ENCODE measurements at places on chromosomes 6 and 20.

DNA sequence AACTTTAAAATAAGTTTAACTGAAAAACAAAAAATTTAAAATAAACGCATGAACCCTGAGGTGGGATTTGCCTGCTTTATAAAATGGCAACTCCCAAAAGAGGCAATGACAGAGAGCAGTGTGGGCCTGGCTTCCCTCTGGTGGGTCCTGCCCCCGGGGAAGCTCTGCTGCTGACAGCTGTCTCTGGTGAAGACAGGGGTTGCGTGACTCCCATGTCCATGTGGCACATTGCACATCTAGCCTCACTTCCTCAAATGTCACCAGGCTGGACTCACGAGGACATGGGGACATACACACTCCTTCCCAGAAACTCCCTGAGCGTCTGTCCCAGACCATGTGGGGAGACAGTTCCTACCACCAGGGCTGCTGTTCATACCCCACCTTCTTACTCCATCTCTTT, 66.2 kb downstream of the ABHD12 start:
- DNase-seq, result no peak

- no peak for DNase-seq
These were observed 113.0 kb downstream of the EDN3 start for GRCh38 chr20:59413326-59413865.

DNA sequence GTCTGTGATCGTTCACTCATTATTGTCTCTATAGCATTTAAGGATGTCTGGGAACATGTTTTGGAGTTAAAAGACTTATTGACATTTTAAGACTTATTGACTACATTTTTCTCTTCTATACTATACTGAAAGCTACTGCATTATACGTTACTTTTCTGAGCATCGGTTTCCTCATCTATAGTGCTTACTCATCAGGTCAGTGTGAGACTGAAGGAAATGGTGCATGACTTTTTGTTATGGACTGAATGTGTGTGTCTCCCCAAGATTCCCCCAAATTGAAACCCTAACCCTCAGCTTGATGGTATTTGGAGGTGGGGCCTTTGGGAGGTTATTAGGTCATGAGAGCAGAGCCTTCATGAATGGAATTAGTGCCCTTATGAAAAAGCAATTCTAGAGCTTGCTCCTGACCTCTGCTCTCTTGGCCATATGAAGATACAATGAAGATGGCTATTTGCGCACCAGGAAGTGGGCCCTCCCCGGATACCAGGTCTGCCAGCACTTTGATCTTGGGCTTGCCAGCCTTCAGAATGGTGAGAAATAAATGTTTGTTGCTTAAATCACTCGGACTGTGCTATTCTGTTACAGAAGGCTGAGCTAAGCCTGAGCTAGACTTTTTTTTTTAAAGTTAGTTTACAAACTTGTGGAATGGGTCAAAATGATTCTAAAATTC, 243.7 kb upstream of the RREB1 start:
- no peak for DNase-seq

- DNase-seq, result peak; percentile 69
These were observed 14.3 kb upstream of the SPAG4 start for GRCh38 chr20:35600993-35601973.

- no peak for DNase-seq
These were observed 286.5 kb upstream of the JARID2 start for GRCh38 chr6:14959324-14959885.

GRCh38 chr6:32406197-32406596, 784 bp downstream of the BTNL2 start:
- DNase-seq, result no peak

GRCh38 chr6:128655978-128656498, 135.6 kb upstream of the PTPRK start:
- no peak for DNase-seq

GRCh38 chr20:13118676-13119075, 102.4 kb upstream of the ISM1 start:
- no peak for DNase-seq

- no peak for DNase-seq
These were observed at the start of gene DLL1 for GRCh38 chr6:170290296-170291128. DLL1 (minus strand) TSS chr6:170291078; CDS start chr6:170290139, 939 bp downstream.
